ENCODE measurements at places on chromosomes 11 and 22.

- peaks cover 8% of the 10 kb centered on the region for H3K27me3 ChIP-seq
- no peak overlapping the region for H3K27ac ChIP-seq
- H3K4me1 ChIP-seq: no peaks in the 10 kb centered on the region
- no peak for DNase-seq
- no peaks in the 10 kb centered on the region for H3K36me3 ChIP-seq
These were observed 1.2 kb downstream of the LIF start for GRCh38 chr22:30245181-30245984.

DNA sequence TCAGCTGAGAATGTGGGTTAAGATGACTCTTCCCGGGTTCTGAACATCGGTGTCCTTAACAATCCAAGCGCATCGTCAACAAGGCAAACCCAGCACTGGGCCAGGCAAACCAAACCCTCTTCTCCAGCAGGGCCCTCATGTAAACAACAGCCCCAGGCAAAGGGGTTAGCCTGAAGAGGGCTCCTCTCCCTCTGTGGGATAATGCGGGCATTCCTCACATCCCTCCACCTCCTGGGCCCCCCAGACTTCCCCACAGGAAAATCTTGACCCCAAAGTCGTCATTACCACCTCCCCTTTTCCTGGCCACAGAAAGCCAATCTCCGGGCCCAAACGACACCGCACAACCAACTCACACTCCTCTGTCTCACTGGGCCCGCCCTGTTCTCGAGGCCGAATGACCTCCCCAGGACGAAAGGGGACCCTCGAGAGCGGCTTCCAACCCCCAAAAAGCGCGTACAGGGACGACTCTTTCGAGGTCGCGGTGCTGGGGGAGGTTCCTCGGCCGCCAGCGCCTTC lies 566 bp downstream of the DDB1 start:
- no peaks in the 10 kb centered on the region for H3K27me3 ChIP-seq
- DNase-seq: no peak
- H3K36me3 ChIP-seq: no peaks in the 10 kb centered on the region
- peak overlapping the region; percentile 99 for H3K4me3 ChIP-seq
- H3K27ac ChIP-seq: peak overlapping the region; percentile 94

- no peaks in the 10 kb centered on the region for H3K4me1 ChIP-seq
- H3K4me3 ChIP-seq: peak overlapping the region; percentile 91
- peak; percentile 15 for DNase-seq
- peak overlapping the region; percentile 8 for H3K27ac ChIP-seq
These were observed 617 bp upstream of the ARHGAP20 start for GRCh38 chr11:110712659-110713448.

DNA sequence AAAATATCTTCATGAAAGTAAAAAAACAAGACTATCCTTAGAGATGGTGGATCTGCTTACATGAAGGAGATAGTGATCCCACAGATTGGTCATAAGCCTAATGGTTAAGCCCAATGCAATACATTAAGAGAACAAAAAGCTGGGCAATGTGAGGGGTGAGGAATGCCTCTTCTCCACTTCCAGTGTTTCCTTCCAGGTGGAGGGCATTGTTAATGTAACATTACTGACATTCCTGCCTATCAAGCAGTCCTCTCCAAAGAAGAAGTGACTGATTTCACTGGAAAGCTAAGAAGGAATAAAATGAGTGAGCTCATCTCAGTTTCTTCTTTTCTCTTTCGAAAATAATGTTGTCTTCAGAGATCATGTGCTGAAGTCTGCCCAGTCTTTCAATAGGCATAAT lies 207.8 kb downstream of the RAB38 start:
- no peak for DNase-seq
- H3K36me3 ChIP-seq: no peaks in the 10 kb centered on the region
- H3K4me1 ChIP-seq: peaks cover 15% of the 10 kb centered on the region
- H3K27me3 ChIP-seq: no peaks in the 10 kb centered on the region
- H3K4me3 ChIP-seq: no peak overlapping the region
- H3K27ac ChIP-seq: no peak overlapping the region

GRCh38 chr11:32297611-32298011 lies 137.7 kb downstream of the WT1 start:
- H3K27ac ChIP-seq: peak overlapping the region; percentile 33
- peaks cover 5% of the 10 kb centered on the region for H3K4me1 ChIP-seq
- DNase-seq: no peak

GRCh38 chr11:47233989-47234668 lies 14.5 kb downstream of the ACP2 start:
- no peaks in the 10 kb centered on the region for H3K4me1 ChIP-seq
- no peak for DNase-seq
- H3K27ac ChIP-seq: peak overlapping the region; percentile 29
- no peak overlapping the region for H3K4me3 ChIP-seq
- no peaks in the 10 kb centered on the region for H3K27me3 ChIP-seq
- H3K36me3 ChIP-seq: peaks cover 59% of the 10 kb centered on the region

- H3K4me3 ChIP-seq: no peak overlapping the region
- peak overlapping the region; percentile 85 for H3K27ac ChIP-seq
- H3K27me3 ChIP-seq: no peaks in the 10 kb centered on the region
- H3K36me3 ChIP-seq: no peaks in the 10 kb centered on the region
- DNase-seq: no peak
- peaks cover 64% of the 10 kb centered on the region for H3K4me1 ChIP-seq
These were observed 16.9 kb downstream of the DAGLA start for GRCh38 chr11:61697078-61697502.

DNA sequence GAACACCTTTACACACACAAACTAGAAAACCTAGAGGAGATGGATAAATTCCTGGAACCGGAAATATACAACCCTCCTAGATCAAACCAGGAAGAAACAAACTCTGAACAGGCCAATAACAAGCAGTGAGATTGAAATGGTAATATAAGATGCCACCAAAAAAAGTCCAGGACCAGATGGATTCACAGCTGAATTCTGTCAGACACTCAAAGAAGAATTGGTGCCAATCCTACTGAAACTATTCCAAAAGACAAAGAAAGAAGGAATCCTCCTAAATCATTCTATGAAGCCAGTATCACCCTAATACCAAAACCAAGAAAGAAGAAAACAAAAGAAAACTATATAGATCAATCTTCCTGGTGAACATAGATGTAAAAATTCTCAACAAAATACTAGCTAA lies 33.9 kb downstream of the PIWIL3 start:
- no peak overlapping the region for H3K4me3 ChIP-seq

GRCh38 chr11:68574308-68574707 lies 110.0 kb upstream of the GAL start:
- H3K4me3 ChIP-seq: no peak overlapping the region
- H3K27me3 ChIP-seq: no peaks in the 10 kb centered on the region
- peaks cover 75% of the 10 kb centered on the region for H3K36me3 ChIP-seq
- no peak overlapping the region for H3K27ac ChIP-seq
- DNase-seq: no peak
- no peaks in the 10 kb centered on the region for H3K4me1 ChIP-seq

GRCh38 chr11:55966391-55966790 lies 3.4 kb downstream of the OR10AG1 start:
- H3K4me1 ChIP-seq: no peaks in the 10 kb centered on the region
- H3K27me3 ChIP-seq: no peaks in the 10 kb centered on the region
- no peaks in the 10 kb centered on the region for H3K36me3 ChIP-seq
- no peak for DNase-seq
- no peak overlapping the region for H3K27ac ChIP-seq

- H3K4me1 ChIP-seq: no peaks in the 10 kb centered on the region
- H3K27me3 ChIP-seq: no peaks in the 10 kb centered on the region
- no peak overlapping the region for H3K4me3 ChIP-seq
These were observed 73.1 kb downstream of the CDKN1C start for GRCh38 chr11:2812371-2812991.

GRCh38 chr11:111363985-111364384 lies 15.1 kb downstream of the POU2AF1 start:
- H3K4me1 ChIP-seq: no peaks in the 10 kb centered on the region
- no peaks in the 10 kb centered on the region for H3K27me3 ChIP-seq
- no peaks in the 10 kb centered on the region for H3K36me3 ChIP-seq
- H3K4me3 ChIP-seq: no peak overlapping the region
- no peak overlapping the region for H3K27ac ChIP-seq

- no peak overlapping the region for H3K4me3 ChIP-seq
- peak overlapping the region; percentile 60 for H3K27ac ChIP-seq
- DNase-seq: no peak
- peaks cover 14% of the 10 kb centered on the region for H3K4me1 ChIP-seq
- H3K36me3 ChIP-seq: no peaks in the 10 kb centered on the region
These were observed 79.0 kb downstream of the MICAL3 start for GRCh38 chr22:17945156-17945887.

- peaks cover 4% of the 10 kb centered on the region for H3K27me3 ChIP-seq
- H3K4me1 ChIP-seq: no peaks in the 10 kb centered on the region
- H3K27ac ChIP-seq: no peak overlapping the region
- DNase-seq: no peak
- H3K4me3 ChIP-seq: no peak overlapping the region
These were observed 474.4 kb downstream of the BRD1 start for GRCh38 chr22:49353235-49353634.

GRCh38 chr22:41367039-41367679 lies 14.6 kb upstream of the TEF start:
- DNase-seq: peak; percentile 89
- peak overlapping the region; percentile 69 for H3K27ac ChIP-seq

DNA sequence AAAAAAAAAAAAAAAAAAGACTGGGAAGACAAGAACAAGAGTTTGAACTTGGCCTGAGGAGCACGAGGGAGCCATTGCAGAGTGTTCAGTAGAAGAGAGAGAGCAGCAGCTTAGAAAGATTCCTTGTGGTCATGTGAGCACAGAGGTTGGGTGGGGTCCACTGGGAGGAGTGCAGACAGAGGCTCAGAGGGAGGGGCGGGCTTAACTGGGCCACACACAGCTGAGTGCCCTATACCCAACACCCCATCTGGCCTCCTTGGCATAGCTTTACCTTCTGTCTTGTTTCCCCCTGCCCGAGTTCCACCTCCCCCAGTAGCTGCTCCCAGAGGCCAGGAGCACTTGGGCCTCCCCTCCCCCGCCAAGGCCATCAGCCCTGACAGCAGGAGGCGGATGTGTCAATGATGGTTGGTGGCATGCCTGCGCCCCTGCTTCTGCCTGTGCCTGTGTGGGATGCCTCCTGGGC lies 12.1 kb downstream of the C11orf86 start:
- DNase-seq: no peak
- no peak overlapping the region for H3K4me3 ChIP-seq
- H3K27ac ChIP-seq: no peak overlapping the region
- no peaks in the 10 kb centered on the region for H3K27me3 ChIP-seq
- H3K36me3 ChIP-seq: no peaks in the 10 kb centered on the region
- H3K4me1 ChIP-seq: no peaks in the 10 kb centered on the region

DNA sequence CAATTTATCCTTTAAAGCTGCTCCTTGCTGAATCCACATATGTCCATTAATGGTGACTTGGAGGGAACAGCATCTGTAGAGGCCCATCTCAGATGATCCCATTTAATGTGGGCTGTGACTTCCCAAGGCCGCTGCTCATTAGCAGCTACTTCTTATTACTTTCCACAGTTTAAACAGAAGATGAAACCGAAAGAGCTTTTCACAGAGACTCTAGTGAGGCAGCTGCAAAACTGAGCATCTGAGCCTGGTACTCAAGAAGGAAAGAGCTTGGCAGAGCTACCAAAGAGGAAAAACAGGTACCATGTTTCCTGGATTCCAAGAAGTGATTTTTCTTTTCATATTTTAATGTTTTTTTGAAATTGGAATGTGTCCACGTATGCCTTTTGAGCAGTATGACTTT lies 110.5 kb upstream of the NARS2 start:
- H3K4me3 ChIP-seq: no peak overlapping the region
- H3K27ac ChIP-seq: no peak overlapping the region
- H3K27me3 ChIP-seq: no peaks in the 10 kb centered on the region
- no peaks in the 10 kb centered on the region for H3K4me1 ChIP-seq

GRCh38 chr22:33873186-33873585 lies 47.1 kb downstream of the LARGE1 start:
- H3K27ac ChIP-seq: no peak overlapping the region
- H3K4me1 ChIP-seq: no peaks in the 10 kb centered on the region
- no peak overlapping the region for H3K4me3 ChIP-seq
- DNase-seq: no peak
- no peaks in the 10 kb centered on the region for H3K27me3 ChIP-seq
